ENCODE measurements at places on chromosomes 6 and 20.

DNA sequence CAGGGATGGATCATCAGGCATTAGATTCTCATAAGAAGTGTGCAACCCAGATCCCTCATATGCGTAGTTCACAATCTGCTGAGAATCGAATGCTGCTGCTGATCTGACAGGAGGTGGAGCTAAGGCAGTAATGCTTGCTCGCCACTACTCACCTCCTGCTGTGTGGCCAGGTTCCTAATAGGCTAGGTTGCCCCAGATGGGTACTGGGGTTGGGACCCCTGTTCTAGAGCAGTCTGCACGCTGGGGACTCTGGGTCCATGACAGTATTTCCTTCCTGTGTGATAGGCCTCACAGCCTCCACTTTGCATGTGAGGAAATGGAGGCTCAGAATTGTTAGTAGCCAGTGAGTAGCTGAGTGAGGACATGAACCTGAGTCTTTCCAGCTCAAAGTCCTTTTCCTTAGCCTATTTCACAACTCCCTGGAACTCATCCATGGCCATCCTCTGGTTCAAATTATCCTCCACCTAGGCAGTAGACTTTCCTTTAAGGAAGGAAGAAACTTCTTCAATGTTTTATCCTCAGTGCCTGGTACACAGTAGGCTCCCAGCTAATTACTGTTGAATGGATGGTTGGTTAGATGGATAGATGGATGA lies 117.2 kb downstream of the SYCP2 start:
- no peak for DNase-seq

DNA sequence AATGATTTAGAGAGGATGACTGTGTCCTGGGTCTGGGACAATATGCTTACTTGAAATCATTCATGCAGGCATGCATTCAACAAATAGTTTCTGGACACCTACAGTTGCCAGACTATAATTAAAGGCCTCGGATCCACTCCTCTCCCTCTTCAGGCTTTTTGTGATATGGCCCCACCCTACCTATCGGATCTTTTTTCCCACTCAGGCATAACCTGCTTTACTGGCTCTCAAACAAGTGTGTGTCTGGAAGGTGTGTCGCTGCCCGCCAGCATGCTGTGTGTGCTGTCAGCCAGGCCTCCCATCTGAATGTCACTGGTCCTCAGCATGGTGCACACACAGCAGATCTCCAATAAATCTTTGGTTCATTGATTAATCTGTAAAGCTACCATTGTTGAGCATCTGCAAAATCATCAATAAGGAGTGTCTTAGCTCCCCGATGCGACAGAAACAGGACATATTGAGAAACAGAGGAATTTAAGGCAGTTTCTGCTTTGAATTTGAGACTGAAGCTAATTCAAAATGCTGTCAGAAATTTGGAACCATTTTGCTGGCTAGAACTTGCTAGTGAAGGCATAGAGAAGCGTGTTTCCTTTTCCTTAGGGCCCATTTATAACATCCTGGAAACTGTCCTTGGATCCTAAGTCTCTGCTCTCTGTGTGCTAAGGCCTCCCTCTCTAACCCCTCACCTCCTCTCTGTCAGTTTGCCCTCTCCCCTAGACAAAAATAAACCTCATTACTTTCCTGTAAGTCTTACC lies 23.5 kb upstream of the CCN6 start:
- no peak for DNase-seq

DNA sequence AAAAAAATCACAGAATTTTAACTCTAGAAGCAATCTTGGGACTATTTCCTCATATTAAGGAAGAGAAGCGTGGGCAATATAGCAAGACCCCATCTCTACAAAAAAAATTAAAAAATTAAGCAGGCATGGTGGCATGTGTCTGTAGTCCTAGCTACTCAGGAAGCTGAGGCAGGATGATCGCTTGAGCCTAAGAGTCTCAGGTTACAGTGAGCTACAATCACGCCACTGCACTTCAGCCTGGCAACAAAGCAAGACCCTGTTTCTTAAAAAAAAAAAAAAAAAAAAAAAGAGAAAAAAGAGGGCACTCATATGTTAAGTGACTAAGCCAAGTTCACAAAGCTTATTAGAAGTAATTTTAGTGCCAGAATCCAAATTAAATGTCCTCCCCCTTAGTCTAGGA lies 100.8 kb downstream of the SESN1 start:
- no peak for DNase-seq

DNA sequence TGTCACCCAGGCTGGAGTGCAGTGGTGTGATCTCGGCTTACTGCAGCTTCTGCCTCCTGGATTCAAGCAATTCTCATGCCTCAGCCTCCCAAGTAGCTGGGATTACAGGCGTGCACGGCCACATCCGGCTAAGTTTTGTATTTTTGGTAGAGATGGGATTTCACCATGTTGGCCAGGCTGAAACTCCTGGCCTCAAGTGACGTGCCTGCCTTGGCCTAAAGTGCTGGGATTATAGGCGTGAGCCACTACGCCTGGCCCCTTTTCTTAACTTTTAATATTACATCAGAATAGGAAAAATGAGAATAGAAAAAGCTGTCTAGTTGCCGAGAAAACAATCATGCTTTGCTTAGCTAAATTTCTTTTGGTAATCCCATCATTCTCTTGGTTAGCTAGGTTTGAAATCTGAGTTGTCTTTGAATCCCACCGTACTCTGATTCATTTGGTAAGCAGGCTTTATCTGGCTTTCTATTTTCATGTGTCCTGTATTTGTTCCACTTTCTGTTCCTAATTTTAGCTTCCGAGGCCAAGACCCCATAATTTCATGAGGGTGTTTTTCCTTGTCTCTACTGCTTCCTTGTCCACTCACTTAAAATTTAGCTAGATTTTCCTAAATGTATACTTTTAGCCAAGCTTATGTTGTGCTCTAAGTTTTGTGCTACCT lies 83.5 kb downstream of the NCOA3 start:
- DNase-seq, result no peak

- DNase-seq, result no peak
Measured at GRCh38 chr20:32877507-32877906, 18.8 kb downstream of the EFCAB8 start.

DNA sequence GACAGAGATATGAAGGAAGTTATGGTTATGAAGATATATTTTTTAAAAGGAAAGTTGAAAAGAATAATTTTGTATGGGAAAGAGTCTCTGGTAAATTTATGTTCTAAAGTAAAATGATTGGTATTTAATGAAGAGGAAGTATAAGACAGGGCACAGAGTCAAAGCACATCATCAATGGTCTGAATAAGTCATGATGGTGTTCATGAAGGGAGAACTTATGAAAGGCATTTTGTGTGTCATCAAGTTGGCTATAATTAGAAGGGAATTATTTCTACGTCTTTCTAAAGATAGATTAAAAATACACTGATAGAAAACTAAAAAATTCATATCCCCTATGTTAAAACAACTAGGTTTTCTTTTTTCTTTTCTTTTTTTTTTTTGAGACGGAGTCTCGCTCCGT lies 21.4 kb upstream of the SNAI1 start:
- DNase-seq, result no peak

DNA sequence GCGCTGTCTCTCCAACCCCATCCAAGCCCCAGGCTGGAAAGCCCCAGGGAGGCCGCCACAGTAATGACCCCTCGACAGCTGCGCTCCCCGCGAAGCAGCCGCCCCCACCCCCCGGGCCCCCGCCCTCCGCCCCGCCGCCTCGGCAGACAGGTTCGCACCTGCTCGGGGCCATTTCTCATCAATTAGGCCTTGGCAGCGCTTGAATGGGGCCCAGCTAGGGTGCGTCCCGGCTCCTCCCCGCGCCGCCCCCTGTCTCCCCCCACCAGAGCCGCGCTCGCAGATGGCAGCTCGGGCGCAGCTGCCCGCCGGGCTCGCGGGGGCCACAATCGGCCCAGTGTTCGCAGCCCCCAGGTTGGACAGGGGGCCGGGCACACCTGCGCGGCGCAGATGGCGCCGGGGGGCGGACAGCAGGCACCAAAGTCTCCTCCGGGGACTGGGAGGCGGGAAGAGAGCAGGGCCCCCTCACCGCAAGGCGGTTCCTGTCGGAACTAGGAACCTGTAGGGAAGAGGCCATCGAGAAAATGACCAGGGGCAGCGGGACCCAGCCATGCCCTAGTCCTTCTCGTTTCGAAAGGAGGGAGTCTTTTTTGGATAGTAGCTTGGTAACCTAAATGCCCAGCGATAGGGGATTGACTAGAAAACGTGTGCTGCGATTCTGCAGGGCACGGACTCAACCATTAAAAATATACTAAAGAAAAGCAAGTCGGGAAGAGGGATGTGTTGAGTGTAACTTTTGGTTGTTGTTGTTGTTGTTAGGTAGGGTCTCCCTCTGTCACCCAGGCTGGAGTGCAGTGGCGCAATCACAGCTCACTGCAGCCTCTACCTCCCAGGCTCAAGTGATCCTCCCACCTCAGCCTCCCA lies 83.2 kb upstream of the EYA2 start:
- peak; percentile 67 for DNase-seq

- DNase-seq, result no peak
Measured at GRCh38 chr6:33018904-33019303, 9.5 kb upstream of the HLA-DOA start.

GRCh38 chr6:94733066-94733465 lies 844.3 kb upstream of the MANEA start:
- no peak for DNase-seq

- DNase-seq, result peak; percentile 71
Measured at GRCh38 chr6:89970609-89971337, 76.5 kb downstream of the GJA10 start.

- no peak for DNase-seq
Measured at GRCh38 chr6:164854526-164854925, 454.9 kb downstream of the C6orf118 start.

DNA sequence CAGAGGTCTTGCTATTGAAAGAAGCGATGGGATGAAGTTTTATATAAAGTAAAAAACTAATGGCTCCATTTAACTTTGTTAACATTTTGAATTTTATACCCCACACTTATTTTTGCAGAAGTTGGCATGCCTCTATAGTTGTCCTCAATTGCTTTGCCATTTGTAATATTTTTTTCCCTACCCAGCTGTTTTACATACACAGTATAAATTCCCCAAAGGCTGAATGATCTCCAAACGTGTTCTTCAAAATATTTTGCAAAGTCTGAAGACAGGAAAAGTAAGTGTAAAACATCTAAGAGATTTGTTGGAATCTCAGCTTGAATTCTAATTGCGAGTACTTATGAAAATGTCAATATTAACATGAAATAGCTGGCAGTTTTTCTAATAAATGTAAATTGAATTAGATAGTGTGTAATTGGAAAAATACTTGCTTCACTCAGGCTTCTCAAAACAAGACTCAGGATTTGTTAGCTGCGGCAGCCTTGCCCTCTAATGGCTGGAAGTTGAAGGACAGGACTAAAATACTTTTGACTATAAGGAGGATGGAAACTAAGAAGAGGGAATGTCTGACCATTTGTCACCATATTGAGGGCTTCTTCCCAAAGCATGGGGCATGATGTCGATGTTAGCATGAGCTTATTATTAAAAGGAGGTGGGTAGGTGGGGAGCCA lies 226.8 kb downstream of the UST start:
- no peak for DNase-seq

DNA sequence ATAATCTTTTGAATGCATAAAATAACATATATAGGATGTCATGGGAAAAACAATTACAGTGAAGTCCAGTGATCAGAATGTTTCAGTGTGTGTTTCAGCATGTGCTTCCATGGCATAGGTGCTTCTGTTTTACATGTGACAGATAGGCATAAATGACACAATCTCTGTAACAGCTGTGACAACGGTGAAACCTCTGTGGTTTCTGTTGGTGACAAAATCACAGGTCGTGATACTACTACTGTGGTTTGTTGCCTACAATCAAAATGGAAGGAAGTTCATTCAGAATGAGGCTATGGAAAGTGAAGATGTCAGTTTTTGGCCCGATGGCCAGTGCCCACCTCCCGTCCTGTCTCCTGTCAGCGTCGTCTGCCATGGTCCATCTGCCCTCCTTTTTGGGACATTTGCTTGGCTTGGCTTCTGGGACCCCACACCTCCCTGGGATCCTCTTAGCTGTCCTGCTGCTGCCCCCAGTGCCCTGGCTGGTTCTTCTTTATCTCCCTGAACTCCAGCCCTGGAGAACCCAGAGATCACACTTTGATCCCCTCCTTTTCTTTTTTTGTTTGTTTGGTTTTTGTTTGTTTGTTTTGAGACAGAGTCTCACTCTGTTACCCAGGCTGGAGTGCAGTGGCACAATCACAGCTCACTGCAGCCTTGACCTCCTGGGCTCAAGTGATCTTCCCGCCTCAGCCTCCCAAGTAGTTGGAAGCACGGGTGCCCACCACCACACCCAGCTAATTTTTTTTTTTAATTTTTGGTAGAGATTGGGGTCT lies 79.3 kb upstream of the NAA20 start:
- DNase-seq, result no peak

DNA sequence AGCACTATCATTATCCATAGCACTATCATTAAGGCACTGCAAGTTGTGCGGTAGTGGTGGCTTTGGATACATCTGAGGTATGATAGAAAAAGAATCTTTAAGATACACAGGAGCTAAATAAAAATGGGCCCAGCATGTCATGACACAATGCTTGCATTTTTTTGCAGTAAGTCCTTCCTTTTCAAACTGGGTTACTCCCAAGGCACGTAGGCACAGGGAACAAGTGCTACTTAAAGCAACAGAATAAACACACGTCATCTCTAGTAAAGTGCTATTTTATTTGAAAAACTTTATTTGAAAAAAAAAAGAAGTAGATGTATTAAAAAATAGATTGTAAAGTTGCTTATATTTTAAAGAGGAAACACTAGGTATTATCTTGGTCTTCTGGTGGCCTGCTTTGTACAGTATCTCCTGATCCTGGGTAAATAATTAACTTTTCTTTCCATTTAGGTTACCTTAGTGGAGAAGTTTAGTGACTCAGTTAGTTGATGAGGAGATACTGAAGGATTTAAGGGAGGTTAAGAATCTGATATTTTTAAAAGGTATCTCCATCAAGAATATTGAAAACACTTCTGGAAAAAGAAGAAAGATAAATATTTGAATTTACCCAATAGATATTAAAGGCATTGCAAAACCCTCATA lies 129.6 kb downstream of the EDN1 start:
- DNase-seq, result no peak

- no peak for DNase-seq
Measured at GRCh38 chr20:300345-300990, 3.1 kb downstream of the ZCCHC3 start.

DNA sequence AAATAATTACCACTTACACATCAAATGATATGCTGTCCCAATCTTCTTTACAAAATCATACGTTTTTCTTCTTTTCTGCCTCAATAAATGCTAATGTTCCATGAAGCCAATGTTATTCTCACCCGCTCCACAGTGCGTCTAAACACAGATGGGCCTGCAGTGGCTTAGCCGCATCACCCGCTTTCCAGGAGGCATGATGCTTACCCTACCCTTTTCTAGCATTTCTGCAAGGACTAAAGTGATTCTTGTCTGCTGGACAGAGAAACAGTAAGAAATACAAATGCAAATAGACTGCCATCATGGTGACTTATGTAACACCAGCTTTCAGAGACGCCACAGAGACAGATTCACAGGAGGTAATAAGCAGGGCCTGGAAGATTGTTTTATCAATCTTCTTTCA lies 104.4 kb downstream of the RNASET2 start:
- DNase-seq, result no peak

DNA sequence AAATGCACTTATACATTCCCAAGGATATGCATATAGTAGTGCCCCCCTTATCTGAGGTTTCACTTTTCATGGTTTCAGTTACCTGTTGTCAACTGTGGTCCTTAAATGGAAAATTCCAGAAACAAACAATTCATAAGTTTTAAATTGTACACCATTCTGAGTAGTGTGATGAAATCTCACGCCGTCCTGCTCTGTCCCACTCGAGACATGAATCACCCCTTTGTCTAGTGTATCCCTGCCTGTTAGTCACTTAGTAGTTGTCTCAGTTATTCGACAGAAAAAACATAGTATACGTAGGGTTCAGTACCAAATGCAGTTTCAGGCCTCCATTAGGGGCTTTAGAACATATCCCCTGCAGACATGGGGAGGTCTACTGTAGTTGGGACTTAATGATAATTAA lies 57.0 kb downstream of the MAP1LC3A start:
- no peak for DNase-seq

GRCh38 chr6:167056370-167056769 lies 57.2 kb downstream of the CEP43 start:
- DNase-seq, result no peak
